Left kidney (tissue), 8 donors: ENCODE measurements at places on chromosomes 12 and 14. TPM values are rescaled to one million over a fixed set of nuclear protein-coding genes. Genes with fewer than 3 reads are reported as not detected.

The DTX1 gene
- polyA plus RNA-seq: 12.4 TPM

The PROX2 gene
- 4.3 TPM for polyA plus RNA-seq

The RTL1 gene
- polyA plus RNA-seq: 0.10 TPM

The SPTB gene
- 15.4 TPM for polyA plus RNA-seq

The ETFBKMT gene
- polyA plus RNA-seq: 5.4 TPM

The CCDC197 gene
- not detected for polyA plus RNA-seq

The ZDHHC22 gene
- 0.57 TPM for polyA plus RNA-seq

The KLHDC1 gene
- 7.5 TPM for polyA plus RNA-seq

The CLEC14A gene
- polyA plus RNA-seq: 11.4 TPM

The OR4E2 gene
- 0.05 TPM for polyA plus RNA-seq

The A2M gene
- polyA plus RNA-seq: 218 TPM

The LTBP2 gene
- polyA plus RNA-seq: 2.3 TPM

The PPP1R3E gene
- polyA plus RNA-seq: 42.5 TPM

The UNC79 gene
- polyA plus RNA-seq: 1.1 TPM

The TAS2R8 gene
- not detected for polyA plus RNA-seq

The KCNC2 gene
- polyA plus RNA-seq: 0.55 TPM

The LRRC10 gene
- 0.08 TPM for polyA plus RNA-seq

The KRT85 gene
- not detected for polyA plus RNA-seq

The SMOC1 gene
- 1.7 TPM for polyA plus RNA-seq

The CLEC1B gene
- 0.43 TPM for polyA plus RNA-seq

The LYZ gene
- polyA plus RNA-seq: 19.5 TPM

The P2RX7 gene
- 1.0 TPM for polyA plus RNA-seq

The TGM1 gene
- 2.3 TPM for polyA plus RNA-seq

The HOXC9 gene
- 25.2 TPM for polyA plus RNA-seq

The TMCC3 gene
- 42.9 TPM for polyA plus RNA-seq

The RIPK3 gene
- polyA plus RNA-seq: 3.5 TPM

The TOGARAM1 gene
- polyA plus RNA-seq: 43.1 TPM

The P2RX2 gene
- 1.7 TPM for polyA plus RNA-seq

The CFAP73 gene
- 1.3 TPM for polyA plus RNA-seq

The SGPP1 gene
- 29.1 TPM for polyA plus RNA-seq

The FKBP3 gene
- polyA plus RNA-seq: 138 TPM

The CALM1 gene
- polyA plus RNA-seq: 386 TPM

The PPP1R1A gene
- polyA plus RNA-seq: 52.6 TPM

The MFAP5 gene
- polyA plus RNA-seq: 0.25 TPM

The RNU6-8 gene
- not detected for polyA plus RNA-seq
